ENCODE measurements at places on chromosomes 4 and X.

- DNase-seq: no peak
Measured at GRCh38 chrX:16836371-16836770, 33.8 kb downstream of the RBBP7 start.

- DNase-seq: no peak
Measured at GRCh38 chr4:76306882-76307659, 538 bp downstream of the STBD1 start.

GRCh38 chr4:22869235-22869634 lies 176.5 kb downstream of the GBA3 start:
- no peak for DNase-seq

DNA sequence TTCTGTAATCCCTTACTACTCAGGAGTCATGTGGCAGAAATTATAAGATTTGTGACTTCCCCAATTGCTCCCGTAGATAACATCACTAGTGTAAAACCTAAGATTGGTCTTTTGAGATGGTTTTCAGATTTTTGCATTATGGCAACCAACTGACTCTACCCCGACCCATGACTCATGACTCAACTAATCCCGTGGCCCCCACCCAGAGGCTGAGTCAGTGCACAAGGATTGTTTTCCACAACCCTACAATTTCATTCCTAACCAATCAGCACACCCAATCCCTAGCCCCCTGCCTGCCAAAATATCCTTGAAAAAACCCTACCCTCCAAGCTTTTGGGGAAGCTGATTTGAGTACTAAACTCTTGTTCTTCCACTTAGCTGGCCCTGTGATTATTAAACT lies 109.4 kb upstream of the FAM9C start:
- no peak for DNase-seq

- DNase-seq: no peak
Measured at GRCh38 chr4:127748957-127749356, 18.8 kb downstream of the SLC25A31 start.

- DNase-seq: no peak
Measured at GRCh38 chrX:141989134-141989533, 85.4 kb downstream of the MAGEC1 start.

GRCh38 chr4:16056681-16057385 lies 27.0 kb downstream of the PROM1 start:
- no peak for DNase-seq

DNA sequence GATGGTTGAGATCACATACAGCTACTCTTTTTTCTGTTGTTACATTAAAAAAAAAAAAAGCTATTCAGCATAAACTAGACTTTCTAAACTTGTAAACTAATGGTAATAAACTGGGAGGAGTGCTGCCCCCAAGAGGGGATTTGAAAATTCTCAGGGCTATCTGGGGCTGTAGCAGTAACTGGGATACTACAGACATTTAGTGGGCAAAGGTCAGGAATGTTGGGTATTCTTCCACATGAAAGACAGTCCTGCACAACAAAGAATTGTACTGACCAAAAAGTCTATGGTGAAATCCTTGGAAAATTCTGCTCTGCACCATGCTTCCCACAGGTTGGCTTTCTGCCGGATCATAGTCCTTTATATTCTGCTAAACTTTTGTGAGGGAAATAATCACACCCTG lies 232.6 kb upstream of the BOD1L1 start:
- DNase-seq: no peak

DNA sequence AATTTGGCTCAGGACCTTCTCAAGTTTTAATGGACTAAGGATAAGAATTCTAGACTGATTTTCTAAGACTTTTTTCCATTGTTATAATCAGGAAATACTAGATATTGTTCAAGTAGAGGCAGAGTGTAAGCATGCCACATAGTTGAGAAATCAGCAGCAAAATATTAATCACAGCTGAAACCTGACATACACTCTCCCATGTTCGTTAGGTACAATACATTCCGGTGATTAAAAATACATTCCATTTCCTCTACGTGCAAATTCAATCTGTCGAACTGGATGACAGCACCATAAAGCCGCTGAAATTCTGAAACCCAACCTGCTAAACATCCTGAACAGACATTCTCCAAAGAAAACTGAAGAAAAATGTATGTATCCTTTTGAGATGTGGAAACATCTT lies 587.6 kb upstream of the DIPK2B start:
- DNase-seq: no peak

DNA sequence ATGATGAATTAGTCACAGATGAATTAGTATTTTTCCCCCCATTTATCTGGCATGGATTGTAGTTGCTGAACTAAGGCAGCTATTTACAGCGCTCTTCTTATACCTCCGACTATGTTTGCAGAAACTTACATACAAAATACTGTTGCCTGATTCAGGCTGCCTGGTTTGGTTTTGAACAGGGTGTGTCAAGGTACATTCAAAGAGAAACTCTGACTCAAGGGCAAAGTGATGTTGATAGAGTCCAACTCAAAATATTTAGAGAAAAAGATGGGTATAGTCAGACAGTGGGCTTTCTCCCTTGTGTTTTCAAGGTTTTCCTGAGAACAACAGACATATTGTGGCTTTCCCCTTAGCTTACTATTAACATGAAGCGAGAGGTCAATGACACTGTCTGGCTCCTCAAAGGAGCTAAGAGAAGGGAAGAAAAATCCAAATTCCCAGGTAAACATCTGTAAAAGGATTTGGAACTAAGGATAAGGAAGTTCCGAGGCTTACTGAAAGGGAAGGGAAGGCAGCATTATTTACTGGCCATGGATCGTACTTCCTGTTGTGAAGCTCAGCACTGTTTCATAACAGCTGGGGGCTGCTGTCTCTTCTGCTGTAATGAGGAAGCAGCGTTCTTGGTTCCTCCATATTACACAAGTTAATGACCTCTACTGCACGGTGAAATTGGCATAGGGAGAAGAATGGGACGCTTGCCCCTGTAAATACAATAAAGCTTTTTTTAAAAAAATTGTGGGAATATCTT lies 30.9 kb downstream of the FAM9C start:
- no peak for DNase-seq

- no peak for DNase-seq
Measured at GRCh38 chr4:158201322-158201721, 9.0 kb upstream of the TMEM144 start.

GRCh38 chrX:144896323-144896722 lies 351.0 kb upstream of the SPANXN1 start:
- DNase-seq: no peak

- DNase-seq: no peak
Measured at GRCh38 chr4:36325926-36326325, 44.5 kb downstream of the DTHD1 start.

GRCh38 chr4:122827879-122828601 lies 1.4 kb downstream of the FGF2 start:
- peak; percentile 26 for DNase-seq

- DNase-seq: no peak
Measured at GRCh38 chr4:111231281-111231680, 608.4 kb upstream of the PITX2 start.

DNA sequence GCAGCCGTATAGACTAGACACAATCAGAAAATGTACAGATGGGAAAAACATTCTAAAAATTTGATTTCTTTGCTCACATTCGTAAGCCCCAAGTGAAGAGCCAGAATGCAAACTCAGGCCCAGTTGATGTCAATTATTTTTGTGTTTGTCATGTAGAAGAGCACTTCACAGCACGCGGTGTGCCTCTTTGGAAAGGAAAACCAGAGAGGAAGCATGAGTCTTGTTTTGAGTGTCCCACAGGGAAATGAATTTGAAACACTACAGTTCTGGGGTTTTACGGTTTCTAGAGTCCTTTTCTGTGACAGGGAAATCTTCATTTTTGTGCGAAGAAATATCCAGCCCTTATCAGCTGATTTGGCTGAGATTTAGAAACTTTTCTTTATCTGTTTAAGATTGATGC lies 554.6 kb upstream of the BOD1L1 start:
- DNase-seq: no peak

DNA sequence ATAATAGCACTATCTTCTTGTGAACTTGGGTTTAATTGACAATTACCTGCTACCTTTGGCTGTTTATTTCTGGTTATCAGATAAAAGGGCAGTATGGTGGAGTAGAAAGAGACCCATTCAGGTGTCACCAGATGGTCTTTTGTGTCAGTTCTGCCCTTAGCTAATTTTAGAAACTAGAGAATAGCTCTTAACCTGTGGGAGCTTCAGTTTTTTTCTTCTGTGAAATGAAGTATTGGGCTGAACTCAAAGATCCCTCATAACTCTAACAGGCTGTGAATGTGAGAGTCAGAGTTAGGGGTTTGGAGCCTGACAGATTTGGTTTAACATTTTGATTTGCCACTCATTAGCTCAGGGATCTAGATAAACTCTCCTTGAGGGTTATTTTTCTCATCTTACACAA lies 335.2 kb downstream of the PPP1R2C start:
- DNase-seq: no peak

DNA sequence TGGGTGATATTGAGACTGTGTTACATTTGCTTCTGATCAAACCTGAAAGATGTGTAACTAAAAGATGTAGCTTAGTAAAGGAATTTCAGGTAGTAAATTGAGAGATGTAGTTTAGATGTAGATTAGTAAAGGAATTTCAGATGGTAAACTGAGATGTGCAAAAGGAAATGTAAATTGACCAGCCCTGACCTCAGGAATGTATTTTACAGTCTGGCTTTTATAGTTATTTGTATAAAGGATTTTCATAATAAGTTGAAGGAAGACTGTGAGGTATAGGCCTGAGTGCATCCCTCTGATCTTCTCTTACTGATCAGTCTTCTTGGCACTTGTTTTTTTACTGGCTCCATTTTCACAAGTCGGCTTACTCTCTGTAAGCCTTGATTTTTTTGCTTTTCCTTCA lies 3.2 kb downstream of the KLHL2 start:
- no peak for DNase-seq

- DNase-seq: no peak
Measured at GRCh38 chr4:6197433-6198174, 2.7 kb downstream of the JAKMIP1 start.

Measured in left renal pelvis (tissue), 4 donors.